ENCODE measurements at places on chromosomes 3 and 15.

GRCh38 chr3:128620268-128620691, 30.3 kb downstream of the RPN1 start:
- DNase-seq, result no peak

GRCh38 chr3:178707311-178708031, 171.2 kb downstream of the KCNMB2 start:
- no peak for DNase-seq

DNA sequence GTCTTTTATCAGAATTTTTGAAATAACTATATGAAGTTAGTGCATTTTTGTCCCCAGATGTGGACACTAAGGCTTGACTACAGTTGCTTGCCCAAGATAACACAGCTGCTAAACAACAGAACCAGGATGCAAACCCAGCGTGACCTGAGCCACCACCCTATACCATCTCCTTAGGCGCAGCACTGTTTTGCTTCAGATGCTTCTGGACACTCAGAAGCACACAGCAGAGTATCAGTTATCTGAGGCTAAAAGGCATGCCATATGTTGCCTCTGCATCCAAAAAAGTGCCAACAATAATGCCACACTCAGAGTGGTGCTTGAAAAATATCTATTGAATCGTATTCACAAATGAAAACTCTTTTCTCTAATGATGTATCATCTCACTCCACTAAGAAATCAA, 24.5 kb downstream of the KCNMB2 start:
- DNase-seq, result no peak

DNA sequence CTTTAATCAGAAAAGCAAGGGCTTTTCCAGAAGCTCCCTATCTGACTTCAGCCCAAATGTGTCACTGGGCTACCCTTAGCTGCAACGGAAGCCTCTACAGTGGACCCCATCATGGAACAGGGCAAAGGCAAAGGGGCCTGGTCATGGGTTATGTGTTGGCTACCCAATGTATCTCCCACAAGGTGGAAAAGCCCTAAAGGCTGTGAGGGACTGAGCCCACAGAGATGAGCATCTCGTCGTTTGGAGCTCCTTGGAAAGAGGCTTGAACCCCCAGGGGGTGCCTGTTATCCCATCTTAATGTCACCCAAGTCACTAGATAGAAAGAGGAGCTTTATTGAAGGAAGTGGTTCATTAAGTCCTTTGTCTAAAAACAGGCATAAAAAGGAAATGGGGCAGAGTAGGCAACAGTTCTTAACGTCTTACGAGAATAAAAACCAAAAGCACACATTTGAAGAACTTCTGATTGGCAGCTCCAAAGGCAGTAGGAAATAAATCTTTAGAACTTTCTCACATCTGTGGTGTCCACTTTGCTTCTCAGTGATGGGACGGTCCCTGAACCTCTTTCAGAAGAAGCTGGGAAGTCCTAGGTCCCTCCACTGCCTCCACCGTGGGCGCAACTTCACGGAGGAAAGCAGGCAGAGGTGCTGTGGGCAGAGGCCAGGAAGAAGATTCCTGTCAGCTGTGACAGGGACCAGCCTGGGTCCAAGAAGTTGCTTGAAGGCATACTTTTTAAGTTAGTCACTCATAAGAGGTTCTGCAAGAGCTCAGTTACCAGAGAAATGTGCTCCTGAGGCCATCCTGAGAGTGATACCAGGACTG, 93.7 kb downstream of the MYLK start:
- DNase-seq, result no peak

GRCh38 chr3:94990952-94991705, 928.3 kb downstream of the NSUN3 start:
- no peak for DNase-seq
